ENCODE measurements at places on chromosomes 1 and 21.

DNA sequence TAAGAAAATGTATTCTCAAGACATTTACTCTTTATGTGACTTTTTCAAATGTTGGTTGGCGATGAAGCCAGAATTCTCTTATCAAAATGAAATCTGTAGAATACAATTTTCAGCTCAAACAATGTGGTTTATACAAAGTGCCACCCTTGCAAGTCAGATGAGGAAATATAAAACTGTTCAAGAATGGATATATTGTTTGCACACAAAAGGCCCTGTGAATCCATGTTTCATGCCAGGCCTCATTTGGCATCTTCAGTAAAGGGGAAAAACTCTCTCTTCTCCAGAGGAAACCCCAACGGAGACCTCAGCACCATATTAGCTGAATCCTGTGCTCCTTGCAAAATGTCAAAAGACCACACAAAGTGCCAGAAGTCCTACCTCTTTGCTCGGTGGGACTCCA lies 310.4 kb downstream of the RRAGC start:
- DNase-seq = no peak

DNA sequence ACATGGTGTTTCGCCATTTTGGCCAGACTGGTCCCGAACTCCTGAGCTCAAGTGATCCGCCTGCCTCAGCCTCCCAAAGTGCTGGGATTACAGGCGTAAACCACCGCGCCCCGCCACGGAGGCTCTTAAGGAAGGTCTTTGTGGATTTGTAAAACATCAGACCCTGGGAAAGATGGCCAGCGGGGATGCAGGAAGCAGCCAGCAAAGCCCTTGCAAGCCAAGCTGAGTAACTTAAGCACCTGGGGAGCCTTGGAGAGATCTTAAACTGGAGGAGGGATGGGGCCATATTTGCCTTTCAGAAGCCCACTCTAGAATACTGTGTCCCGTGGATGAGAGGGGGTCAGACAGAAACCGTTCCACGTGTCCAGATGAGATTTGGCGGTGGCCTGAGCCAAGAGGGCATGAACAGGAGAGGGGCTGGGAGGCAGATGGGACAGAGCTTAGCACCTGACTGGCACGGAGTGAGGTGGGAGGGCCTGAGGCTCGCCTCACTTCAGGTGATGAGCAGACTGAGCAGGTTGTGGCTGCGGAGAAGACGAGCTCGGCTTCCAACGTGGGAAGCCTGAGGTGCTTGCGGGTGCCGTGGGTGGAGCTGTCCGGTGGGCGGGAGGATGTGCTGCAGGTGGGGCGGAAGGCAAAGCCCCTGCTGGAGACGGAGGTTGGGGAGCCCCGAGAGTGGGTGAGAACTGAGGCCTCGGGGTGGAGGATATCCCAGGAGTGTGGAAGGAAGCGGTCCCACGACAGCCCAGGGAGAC lies 11.7 kb downstream of the C1orf216 start:
- peak; percentile 36 for DNase-seq

DNA sequence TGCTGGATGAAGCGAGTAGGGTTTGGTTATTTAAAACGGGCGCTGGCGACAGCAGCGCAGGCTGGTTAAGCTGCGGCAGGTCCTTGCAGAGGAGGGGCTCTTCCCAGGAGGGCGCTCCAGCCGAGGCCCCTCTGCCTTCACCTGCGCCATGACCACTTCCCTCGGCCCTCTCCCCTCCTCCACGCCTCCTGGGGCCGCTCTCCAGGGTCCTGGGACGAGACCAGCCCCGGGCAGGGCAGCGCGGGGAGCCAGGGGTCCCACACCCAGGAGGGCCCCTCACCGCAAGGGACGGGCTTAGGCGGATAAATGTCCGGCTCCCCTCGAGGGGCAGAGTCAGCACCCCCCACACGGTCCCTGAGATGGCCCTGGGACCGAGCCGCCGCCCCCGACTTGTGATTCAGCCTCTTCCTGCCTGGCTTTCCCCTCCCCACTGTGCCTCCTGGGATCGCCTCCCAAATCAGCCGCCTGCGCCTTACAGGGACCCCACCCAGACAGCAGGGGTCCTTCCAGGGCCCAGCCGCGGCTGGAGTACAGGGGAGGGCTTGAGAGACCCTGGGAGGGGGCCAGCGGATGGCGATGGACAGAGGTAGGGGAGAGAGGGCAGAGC lies 380.7 kb downstream of the MATN1 start:
- DNase-seq = no peak

- no peak for DNase-seq
Observed at GRCh38 chr1:225746361-225747179, 31.1 kb upstream of the SRP9 start.

DNA sequence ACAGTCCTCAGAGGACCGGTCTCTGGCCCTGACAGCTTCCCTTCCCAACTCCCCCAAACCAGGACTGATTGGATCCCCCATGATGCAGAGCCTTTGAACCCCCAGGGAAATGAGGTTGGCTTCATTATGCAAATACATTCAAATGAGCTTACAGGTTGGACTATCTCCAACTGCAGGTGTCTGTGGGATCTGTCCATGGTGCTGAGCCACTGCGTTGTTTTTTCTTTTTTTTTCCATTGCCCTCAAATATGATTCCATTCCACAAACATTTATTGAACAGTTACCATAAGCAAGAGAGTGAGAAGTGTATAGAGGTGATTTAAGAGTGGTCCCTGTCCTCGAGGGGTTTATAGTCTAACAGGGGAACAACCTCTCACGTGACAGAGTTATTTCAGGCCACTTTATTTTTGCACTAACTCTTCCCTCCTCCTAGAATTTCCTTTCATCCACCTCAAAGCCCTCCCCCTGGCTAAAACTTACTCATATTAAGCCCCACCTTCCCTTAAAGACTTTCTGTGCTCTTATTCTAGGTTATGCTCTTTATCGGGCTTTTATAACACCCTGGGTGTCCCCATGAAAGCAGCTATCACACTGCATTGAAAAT lies 21.9 kb downstream of the DLGAP3 start:
- no peak for DNase-seq

- DNase-seq = peak; percentile 83
Observed at GRCh38 chr1:109493805-109494539, at the start of gene CYB561D1. Gene CYB561D1 (plus strand): TSS chr1:109494094. CDS start chr1:109494140, 46 bp downstream.

DNA sequence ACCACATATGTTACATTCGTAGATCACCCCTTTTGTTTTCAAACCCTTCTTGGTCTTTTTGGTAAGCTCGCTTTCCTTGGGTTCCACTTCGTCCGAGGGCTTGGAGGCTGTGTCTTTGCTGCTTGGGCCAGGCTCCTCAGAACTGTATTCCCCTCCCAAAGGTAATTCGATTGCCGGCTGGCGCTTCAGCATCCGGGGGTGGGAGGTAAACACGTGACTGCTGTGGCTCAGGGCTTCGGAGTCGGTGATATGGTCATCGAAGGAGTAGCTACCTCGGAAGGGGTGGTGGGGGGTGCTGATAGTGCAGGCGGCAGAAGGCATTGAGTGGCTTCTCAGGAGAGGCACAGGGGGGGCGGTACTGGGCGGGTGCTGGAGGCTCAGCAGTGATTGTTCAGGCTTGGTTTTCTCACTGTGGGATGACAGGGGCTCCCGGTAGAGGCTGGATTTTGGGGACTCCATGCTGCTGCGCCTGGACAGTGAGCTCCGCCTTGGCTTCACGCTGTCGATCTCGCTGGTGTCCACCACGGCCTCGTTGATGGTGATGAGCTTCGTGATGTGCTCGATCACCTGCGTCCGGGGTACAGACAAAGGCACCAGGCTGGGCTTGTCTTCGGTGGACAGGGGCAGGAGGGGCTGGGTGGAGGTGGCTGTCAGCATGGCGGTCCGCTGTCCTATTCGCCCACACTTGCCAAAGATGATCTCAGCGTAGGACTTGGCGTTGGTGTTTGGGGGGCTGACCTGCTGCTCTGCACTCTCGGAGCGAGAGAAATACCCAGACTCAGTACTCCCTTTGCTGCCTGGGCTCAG lies 98.6 kb upstream of the EDN2 start:
- no peak for DNase-seq

GRCh38 chr21:44834951-44835646 lies 17.2 kb upstream of the SUMO3 start:
- no peak for DNase-seq

GRCh38 chr1:45987204-45987603 lies 145.2 kb downstream of the PIK3R3 start:
- DNase-seq = no peak

DNA sequence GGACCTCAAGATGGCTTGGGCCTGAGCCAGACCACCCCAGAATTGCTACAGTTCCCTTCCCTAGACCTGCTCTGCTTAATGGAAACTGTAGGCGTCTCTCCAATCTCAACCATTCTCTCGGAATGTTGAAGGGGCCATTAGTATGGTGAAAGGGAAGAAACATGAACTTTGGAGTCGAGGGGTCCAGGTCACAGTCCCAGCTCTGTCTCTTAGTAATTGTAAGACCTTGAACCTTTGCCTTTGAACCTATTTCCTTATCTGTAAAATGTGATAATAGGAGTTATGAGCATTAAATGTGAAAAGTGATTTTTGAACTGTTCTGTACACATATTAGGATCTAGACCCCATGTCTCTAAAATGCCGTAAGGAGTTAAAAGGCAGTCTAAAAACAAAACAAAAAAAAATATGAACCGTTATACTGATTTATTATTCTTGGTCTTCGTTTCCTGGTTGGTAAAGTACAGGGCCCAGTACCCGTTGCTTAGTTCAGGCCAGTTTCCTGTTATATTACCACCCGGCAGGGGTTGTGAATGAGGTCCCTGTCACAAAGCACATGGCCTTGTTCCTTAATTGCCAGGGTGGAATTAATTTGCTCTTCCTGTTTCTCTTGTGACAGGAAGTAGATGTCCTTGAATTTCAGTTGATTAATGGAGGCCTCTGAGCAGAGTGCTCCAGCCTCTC lies 42.3 kb downstream of the TCEANC2 start:
- DNase-seq = no peak

- DNase-seq = no peak
Observed at GRCh38 chr1:204255225-204255624, 41.4 kb upstream of the GOLT1A start.

DNA sequence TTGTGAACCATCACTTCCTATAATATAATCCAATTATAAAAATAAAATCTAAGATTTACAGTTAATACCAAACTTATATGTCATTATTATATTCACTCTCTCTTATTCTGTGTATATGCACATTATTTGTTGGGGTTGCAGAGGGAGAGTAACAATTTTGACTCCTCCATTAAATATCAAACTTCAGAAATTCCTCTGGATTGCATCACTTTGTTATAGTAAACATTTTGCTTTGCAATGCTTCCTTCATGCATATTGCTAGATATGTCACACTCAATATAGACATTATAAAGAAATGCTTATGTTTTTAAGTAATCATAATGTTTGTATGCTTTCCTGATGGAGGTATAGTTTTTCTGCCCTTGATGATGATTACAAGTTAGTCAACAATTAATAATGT lies 999.0 kb upstream of the ADGRL2 start:
- no peak for DNase-seq

GRCh38 chr1:235758931-235759330 lies 107.8 kb downstream of the LYST start:
- no peak for DNase-seq

DNA sequence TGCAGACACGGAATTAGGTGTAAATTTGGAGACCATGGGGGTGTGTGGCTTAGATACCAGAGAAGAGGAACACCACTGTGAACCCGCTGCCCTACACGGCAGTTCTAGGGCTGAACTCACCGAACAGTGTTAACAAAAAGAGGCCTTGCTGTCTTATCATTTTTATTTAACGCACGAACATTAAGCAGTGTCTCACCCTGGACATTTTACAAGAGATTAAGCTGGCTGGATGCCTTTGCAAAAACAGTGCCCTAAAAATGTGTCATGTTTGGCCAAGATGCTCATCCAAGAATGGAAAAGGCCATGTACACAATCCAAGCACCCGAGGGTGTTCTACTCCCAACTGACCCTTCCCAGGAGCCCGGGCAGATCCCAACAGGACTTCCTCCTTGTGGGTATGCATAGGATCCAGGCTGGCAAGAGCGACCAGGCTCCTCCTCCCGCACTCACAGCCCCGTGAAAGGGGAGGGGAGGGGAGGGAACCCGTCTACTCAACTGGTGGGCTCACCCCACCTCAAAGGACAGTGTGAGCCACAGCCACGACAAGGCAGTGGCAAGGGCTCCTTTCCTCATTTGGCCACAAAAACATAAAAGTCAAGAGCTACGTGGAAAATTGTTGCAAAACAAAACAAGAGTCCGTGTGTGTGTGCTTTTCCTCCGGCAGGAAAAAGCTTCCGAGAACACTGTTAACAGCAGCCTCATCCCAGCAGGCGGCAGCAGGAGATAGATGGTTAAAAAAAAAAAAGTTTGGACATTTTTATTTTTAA lies 20.3 kb downstream of the C2CD2 start:
- no peak for DNase-seq

GRCh38 chr1:179129702-179130473 lies 48.0 kb downstream of the TOR3A start:
- no peak for DNase-seq

GRCh38 chr1:32128479-32128878 lies 20.6 kb downstream of the KPNA6 start:
- no peak for DNase-seq

DNA sequence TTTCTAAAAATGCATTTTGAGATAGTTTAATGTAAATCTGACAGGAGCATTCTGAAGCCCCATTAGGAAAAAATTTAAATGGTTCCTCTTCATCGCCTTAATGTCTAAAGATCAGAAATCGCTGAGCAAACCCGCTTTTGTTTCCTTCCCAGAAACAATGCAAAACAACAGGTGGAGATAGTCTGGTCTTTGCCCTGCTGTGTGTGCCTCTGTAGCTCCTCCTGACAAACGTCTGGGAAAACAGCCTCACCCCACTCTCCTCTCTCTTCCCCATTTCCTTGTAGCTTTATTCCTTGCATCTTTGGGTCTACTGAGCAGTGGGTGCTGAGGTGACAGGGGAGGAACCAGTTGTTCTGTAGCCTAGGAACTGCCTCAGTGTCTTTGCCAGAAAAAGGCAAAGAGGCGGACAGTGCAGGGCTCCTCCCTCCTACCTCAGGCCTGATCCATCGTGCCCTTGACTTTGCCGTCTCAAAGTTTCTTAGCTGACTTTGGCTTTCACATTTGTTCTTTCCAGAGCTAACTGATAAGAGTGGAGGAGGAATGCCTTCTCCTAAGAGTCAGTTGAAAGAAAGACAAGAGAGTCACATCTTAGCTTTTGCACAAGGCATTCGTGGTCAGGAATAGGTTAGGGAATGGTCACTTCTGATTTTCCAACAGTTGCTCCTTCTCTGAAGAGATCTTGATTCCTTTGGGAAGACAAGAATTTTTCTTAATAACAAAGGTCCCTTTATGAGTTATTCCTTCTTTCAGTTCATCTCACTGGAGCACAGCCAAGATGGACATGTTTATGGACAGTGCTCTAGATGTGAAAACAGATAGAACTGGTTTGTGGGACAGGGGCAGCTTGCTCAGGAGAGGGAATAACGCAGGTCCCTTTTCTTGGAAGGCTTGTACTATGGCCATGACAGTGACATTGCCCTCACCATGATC lies 24.9 kb downstream of the SYT11 start:
- DNase-seq = no peak

- no peak for DNase-seq
Observed at GRCh38 chr1:186550832-186551231, 89.9 kb upstream of the PDC start.

- DNase-seq = no peak
Observed at GRCh38 chr1:115729756-115730155, 38.8 kb downstream of the CASQ2 start.

DNA sequence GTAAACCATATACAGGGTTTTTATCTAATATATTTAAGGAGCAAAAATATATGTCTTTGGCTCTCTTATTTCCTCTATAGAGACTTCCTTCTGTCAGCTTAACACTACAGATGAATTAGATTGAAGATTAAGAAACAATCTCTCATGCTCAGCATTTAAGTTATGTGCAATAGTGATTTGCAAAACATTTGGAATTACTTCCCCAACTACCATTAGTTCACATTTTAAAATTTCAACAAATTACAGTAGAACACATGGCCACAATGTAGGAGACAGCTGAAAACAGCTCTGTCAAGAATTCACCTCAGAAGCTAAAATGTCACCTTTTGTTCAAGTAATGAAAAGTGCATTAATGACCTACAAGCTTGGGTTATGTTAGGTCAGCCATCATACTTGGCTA lies 177.9 kb downstream of the EIF4G3 start:
- DNase-seq = no peak
